ENCODE measurements at places on chromosomes 4 and X.

- peak; percentile 20 for DNase-seq
Observed at GRCh38 chr4:3122081-3122563, 47.6 kb downstream of the HTT start.

GRCh38 chrX:39766855-39767254, 330.9 kb downstream of the BCOR start:
- no peak for DNase-seq

- DNase-seq: no peak
Observed at GRCh38 chr4:171721937-171722336, 91.3 kb upstream of the GALNTL6 start.

DNA sequence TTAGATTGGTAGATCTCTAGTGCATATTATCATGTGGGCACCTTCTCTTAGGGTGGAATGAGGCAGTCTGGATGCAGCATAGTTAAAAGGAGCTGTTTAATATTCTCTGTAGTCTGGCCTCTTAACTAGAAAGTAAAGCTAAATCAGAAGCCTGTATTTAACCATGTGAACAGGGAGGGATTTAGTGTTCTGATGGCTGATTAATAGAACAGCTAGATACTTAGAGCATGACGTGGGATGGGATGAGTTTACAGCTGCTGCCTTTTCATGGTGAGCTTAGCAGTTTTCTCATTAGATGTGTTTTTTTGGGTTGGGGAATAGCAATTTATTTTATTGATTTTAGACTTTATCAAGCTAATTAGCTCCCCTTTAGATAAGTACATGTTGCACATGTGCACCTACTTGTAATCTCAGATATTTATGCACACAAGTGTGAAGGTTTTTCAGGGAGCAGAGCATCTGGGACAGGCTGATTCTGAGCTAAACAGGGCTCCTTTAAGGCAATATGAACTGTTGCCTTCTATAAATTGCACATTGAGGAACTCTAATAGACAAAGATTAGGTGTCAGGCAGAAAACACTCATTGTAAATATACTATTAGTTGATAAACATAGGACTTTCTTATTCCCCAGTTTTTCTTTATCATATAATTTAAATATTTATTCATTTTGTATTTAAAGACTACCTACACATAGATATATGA, 34.1 kb downstream of the YIPF6 start:
- DNase-seq: no peak

DNA sequence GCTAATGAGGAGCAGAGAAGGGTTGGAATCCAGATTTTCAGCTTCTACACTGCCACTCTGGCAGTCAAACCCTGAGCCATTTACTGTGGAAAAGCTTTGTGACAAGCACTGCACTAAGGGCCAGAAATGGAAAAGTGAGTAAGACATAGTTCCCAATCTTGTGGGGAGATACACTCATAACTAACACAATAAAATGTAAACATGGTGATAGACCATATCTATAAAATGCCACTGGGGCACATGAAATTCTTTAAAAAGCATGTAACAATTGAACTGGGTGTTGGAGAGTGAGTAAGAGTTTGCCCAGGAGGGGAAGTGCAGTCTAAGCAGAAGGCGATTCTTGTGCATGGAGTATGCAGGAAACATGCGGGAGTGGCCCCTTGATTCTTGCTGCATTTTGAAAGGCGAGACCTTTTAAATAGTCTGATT, 32.0 kb upstream of the ANXA5 start:
- no peak for DNase-seq

GRCh38 chr4:74223098-74223497, 65.2 kb downstream of the MTHFD2L start:
- DNase-seq: no peak

- DNase-seq: no peak
Observed at GRCh38 chr4:3766785-3767569, 792 bp downstream of the ADRA2C start.

DNA sequence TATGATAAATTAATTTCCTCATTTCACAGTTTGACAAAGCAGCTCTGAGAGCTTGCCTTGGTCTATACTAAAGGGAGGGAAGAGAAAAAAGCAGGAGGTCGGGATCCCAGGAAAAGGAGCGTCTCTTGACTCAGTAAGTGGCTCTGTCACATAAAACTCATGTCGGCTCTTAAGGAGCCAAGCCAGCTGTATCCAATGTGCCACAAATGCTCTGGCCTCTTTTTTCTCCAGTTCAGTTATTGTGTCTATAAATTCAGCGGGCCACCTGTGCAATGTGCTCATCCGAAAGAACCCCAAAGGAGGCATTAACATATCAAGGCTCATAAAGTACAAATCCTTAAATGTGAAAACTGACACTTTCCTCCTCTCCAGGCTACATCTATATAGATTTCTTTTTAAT, 337.7 kb upstream of the FAM241A start:
- no peak for DNase-seq

GRCh38 chrX:39974270-39974669, 123.5 kb downstream of the BCOR start:
- DNase-seq: no peak

- DNase-seq: peak; percentile 97
Observed at GRCh38 chr4:33512397-33512796, 2731.9 kb downstream of the ARAP2 start.

GRCh38 chr4:56606385-56606784, 74.7 kb downstream of the HOPX start:
- DNase-seq: no peak

DNA sequence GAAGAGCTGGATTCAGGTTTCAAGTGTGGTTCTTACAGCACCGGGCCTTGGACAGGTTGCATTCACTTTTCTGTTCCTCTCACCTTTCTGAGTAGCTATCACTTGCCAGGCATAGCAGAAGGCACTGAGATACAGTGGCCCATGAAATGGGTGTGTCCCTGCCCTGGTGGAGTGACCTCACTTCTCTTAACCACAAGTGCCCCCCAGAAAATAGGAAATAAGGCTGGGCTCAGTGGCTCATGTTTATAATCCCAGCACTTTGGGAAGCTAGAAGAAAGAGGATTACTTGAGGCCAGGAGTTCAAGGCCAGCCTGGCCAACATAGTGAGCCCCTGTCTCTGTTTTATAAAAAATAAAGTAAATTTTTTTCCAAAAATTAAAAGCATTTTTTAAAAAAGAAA, 101.7 kb upstream of the KIT start:
- DNase-seq: no peak

- peak; percentile 38 for DNase-seq
Observed at GRCh38 chrX:40628506-40628905, 5.3 kb downstream of the MPC1L start.

DNA sequence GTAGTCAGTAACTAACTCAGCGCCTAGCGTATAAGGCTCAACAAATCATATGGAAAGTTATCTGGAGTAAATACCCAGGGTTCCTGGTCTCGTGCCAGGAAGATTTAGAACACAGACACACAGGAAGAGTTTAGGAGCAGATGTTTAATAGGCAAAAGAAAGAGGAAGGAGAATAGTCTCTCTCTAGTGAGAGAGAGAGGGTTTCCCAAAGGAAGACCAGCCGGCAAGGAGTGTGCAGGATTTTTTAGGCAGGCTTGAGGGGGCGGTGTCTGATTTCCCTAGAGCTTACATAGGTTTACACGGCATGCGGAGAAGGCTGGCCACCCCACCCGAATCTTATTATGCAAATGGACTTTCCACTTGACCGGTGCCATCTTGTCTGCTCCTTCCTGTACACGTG, 284.0 kb upstream of the FRG1 start:
- peak; percentile 40 for DNase-seq

DNA sequence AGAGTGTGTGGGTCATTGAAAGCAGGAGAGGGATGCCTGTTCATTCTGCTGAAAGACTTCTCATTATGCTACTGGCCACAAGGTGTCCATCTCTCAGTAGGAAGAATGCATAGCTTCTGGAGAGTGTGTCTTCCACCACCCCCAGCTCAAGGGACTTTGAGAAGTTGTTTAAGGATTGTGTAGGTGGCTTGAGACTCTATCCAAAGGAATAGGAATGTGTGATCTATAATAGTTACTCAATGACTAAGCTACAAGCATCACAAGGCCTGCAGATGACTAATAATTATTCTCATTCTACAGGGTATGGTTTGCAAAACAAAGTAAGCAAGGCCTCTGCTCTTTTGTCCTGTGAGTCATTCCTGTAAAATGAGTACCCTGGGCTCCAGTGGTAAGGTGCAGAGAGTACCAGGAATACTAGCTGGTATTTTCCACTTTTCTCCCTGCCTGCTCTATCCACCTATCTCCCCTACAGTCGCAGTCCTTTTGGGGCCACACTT, 279.8 kb upstream of the BOD1L1 start:
- DNase-seq: no peak

DNA sequence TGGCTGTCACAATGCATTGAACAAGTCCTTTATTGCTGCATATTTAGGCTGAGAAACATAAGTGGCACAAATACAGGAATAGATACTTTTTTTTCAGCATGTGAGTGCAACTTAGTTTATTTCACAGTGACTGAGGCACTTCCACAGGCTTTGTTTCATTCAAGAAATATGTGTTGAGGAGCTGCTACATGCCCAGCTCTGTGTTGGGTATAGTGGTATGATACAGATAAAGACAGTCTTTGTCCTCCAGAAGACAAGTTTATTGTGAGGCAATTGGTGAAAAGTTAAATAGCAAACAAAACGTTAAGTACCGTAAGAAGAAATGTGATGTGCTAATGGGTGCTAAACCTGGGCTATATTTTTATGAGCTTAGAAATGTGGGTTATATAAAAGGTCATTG, 186.4 kb downstream of the SPRY1 start:
- no peak for DNase-seq

GRCh38 chr4:85496933-85497332, 22.0 kb downstream of the ARHGAP24 start:
- peak; percentile 27 for DNase-seq

DNA sequence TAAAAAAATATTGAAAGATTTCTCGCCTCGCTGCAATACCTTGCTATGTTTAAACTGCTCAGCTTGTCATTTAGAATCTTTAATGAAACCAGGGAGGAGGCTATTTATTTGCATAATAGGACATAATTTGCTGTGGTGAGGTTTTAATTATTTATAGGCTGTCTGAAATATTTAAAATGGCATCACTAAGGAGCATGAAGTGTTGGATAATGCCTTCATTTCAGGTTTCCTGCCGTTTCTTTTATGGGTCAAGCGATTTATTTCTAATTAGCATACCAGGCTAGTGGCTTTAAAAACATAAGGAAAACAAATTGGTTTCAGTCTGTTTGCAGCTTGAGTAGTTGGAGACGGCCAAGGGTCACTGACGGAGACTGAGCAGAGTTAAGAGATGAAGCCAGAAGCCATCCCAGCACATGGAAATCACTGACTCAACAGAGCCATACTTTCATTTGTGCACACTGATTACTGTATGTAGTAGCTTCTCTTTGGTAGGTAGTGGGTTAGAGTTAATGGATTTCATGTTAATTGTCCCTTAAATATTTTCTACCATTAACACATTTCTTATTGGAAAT, 1962.4 kb upstream of the TENM3 start:
- DNase-seq: no peak

- DNase-seq: peak; percentile 30
Observed at GRCh38 chr4:154024097-154024694, 235.3 kb upstream of the SFRP2 start.

- no peak for DNase-seq
Observed at GRCh38 chr4:84677995-84678394, 95.1 kb downstream of the CDS1 start.

- no peak for DNase-seq
Observed at GRCh38 chr4:154049457-154050181, 260.7 kb upstream of the SFRP2 start.

GRCh38 chr4:8274765-8275547, 5.4 kb downstream of the HTRA3 start:
- DNase-seq: peak; percentile 11

- DNase-seq: no peak
Observed at GRCh38 chrX:73851014-73852009, 288.3 kb downstream of the CHIC1 start.

- no peak for DNase-seq
Observed at GRCh38 chrX:154032160-154032559, 12.5 kb upstream of the IRAK1 start.

DNA sequence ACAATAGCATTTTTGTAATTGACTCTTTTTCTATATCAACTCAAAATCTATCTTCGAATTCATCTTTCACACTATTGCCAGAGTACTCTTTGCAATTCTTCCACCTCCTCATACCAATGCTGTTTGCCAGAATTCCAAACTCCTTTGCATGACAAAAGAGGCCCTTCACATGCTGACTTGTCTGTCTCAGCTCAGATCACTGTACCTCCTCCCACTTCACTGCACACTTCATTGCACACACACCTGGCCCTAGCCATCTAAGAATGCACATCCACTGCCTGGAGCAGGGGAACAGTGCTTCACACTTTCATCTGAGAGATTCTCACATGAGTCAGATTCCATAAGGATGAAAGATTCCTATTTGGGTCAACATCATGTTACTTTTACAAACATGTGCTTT, 56.5 kb downstream of the PRDM5 start:
- no peak for DNase-seq

- DNase-seq: no peak
Observed at GRCh38 chr4:15765391-15765790, 12.7 kb upstream of the CD38 start.

- no peak for DNase-seq
Observed at GRCh38 chr4:180808862-180809261, 1434.3 kb upstream of the TENM3 start.

Measured in MV-4-11 (cell line).